ENCODE measurements at places on chromosomes 4 and X.
A peak's percentile ranks its signal among the peaks of the same experiment; 100 is the strongest.

GRCh38 chr4:43567644-43568043 lies 675.1 kb downstream of the GRXCR1 start:
- no peak for DNase-seq

- no peak for DNase-seq
Measured at GRCh38 chr4:699816-700580, 5.6 kb upstream of the PCGF3 start.

- DNase-seq = no peak
Measured at GRCh38 chrX:71543316-71543715, 10.4 kb downstream of the OGT start.

GRCh38 chr4:123892368-123892976 lies 495.9 kb downstream of the SPRY1 start:
- no peak for DNase-seq

GRCh38 chrX:154797006-154797405 lies 8.3 kb downstream of the MPP1 start:
- DNase-seq = peak; percentile 57
